ENCODE measurements at places on chromosomes 2 and 18.

GRCh38 chr2:164903951-164904350 is 51.4 kb downstream of the SLC38A11 start:
- no peak for DNase-seq

DNA sequence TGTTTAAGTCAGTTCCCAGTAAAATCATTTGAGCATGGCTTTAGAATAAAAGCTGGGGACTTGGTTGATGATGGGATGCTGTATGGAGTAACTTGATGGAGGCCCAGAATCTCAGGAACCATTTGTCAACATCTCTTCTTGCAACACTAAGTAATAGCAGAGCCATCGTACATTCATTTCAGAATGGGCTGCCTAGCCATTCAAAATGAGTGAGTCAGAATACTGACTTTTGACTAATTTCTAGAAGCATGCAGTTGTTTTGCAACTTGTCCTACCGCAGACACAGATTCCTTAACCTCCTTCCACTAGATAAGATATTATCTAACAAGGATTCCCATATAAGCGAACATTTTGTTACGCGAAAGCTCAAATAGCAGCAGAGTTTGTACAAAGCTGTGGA is 229.5 kb downstream of the CNTNAP5 start:
- DNase-seq: no peak

DNA sequence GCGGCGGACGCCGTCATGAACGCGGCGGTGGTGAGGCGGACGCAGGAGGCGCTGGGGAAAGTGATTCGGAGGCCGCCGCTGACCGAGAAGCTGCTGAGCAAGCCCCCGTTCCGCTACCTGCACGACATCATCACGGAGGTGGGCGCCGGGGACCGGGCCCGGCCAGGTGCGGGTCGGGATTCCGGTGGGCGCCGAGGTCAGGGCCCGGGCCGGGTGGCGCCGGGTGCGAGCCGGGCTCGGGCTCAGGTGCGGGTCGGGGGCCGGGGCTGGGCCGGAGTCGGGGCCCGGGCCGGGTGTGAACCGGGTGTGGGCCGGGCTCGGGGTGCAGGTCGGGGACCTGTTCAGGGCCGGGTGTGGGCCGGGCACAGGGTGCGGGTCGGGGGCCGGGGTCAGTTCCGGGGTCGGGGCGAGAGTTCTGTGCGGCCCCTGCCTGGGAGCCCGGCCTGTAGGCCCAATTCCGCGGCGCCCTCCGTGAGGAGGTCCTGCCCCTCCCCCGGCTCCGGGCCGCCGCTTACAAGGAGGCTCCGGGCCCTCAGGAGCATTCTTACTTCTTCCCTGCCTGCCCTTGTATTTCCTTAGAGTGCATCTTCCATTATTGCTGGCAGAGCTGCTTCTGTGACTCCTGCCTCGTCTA is 447 bp downstream of the TRAF3IP1 start:
- peak; percentile 14 for DNase-seq

- no peak for DNase-seq
These were observed 353.9 kb downstream of the PID1 start for GRCh38 chr2:228917220-228917619.

GRCh38 chr2:143148757-143149156 is 19.5 kb downstream of the ARHGAP15 start:
- DNase-seq: no peak
